ENCODE measurements at places on chromosomes 11 and 22. TPM values are rescaled to one million over a fixed set of nuclear protein-coding genes. Genes with fewer than 3 reads are reported as not detected.

GGT5 gene
- 7.7 TPM for total RNA-seq

PLEKHA7 gene
- total RNA-seq, result 21.3 TPM

GRCh38 chr22:30159561-30160353 is 79.5 kb downstream of the HORMAD2 start:
- DNase-seq, result no peak

GRCh38 chr22:40310768-40311120 is 35.6 kb upstream of the ADSL start:
- no peak for DNase-seq

CHRM4 gene
- total RNA-seq, result 0.27 TPM

Data from heart left ventricle (tissue), 16 donors.